ENCODE measurements at places on chromosomes 2 and 18.

GRCh38 chr2:25251422-25252273 is 83.3 kb upstream of the POMC start:
- DNase-seq, result peak; percentile 39

GRCh38 chr2:149612122-149612521 is 24.5 kb upstream of the MMADHC start:
- no peak for DNase-seq

DNA sequence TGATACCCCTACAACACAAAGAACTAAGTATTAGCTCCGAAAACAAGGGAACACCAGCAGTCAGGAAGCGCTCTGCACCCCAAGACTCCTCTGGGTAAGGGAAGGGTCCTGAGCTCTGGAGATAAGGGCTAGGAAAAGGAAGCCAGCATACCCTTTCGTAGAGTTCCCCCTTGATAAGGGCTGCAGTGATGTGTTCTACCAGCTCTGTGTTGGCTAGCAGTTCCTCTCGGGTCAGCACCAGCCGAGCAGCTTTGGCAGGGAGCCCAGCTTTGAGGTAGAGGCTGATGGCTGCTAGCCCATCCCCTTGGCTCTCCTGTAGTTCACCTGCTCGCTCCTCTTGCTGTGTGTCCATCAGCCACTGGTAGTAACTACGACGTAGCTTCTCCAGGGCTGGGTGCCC is 18.9 kb downstream of the KRTCAP3 start:
- DNase-seq, result no peak

DNA sequence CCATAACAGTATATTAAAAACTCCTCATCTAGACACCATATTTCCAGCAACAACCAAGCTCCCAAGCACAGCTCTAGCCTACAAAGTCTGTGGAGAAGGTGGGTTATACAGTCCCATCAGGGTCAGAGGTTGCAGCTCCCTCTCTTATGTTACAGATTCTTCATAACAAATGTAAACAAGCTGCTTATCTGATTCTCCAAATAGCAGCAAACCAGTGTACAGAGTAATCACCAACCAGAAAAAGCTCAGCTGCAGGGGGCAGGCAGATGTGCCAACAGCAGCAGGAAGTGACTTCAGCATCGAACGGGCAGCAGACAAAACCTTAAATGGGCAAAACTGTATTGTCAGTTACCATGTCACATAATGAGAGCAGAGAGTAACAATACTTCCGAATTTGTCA is 52.9 kb upstream of the NABP1 start:
- peak; percentile 91 for DNase-seq

- DNase-seq, result no peak
Observed at GRCh38 chr2:160694221-160694620, 200.6 kb upstream of the RBMS1 start.

GRCh38 chr18:79223431-79223830 is 154.2 kb downstream of the ATP9B start:
- no peak for DNase-seq
